ENCODE measurements at places on chromosomes 13 and 19. TPM values are rescaled to one million over a fixed set of nuclear protein-coding genes. Genes with fewer than 3 reads are reported as not detected.

- no peak for DNase-seq
Observed at GRCh38 chr13:49844181-49844580, 51.7 kb upstream of the KPNA3 start.

- no peak for DNase-seq
Observed at GRCh38 chr13:24281188-24282008, 28.0 kb upstream of the C1QTNF9 start.

DNA sequence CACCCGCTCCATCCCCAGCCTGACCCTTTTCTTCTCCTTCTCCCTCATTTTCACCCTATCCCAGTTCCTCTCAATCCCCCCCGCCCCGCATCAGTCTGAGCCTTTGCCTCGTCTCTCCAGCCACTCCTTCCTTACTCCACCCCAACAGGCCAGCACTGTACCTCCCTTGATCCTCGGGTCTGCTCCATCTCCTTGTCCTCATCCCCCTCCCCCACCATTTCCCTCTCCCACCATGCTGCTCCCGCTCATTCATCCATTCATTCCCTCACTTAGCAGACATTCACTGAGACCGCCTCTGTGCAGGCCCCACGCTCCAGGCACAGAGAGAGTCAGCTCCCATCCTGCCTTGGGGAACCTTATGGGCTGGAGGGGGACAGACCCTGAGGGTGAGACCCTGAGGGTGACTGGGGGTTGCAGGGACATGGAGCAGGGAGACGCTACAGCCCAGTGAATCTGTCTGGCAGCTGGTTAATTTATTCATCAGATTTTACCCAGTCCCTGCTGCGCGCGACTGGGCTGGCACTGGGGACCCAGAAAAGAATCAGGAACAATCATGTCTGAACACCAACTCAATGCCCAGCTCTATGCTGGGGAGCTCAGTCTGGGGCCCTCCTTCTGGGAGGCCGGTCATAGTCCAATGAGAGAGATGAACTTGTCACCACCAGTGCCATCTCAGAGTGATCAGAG lies 881 bp downstream of the ARHGAP33 start:
- peak; percentile 84 for DNase-seq

DNA sequence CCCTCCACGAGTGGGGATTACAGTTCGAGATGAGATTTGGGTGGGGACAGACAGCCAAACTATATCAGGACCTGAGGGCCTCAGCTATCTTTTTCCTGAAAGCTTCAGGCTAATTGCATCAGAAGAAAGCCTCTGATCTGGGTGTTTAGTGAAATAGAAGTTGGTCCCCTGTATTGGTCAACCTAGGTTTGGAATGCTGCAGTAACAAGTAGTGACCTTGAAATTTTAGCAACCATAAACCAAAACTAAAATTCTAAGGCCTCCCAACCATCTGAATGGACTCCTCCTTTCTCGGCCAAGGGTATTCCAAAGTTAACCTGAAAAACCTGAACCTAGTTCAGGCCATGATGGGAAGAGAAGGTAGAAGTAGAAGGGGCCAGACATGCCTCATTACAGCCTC lies 34.9 kb upstream of the OR10H1 start:
- no peak for DNase-seq

DNA sequence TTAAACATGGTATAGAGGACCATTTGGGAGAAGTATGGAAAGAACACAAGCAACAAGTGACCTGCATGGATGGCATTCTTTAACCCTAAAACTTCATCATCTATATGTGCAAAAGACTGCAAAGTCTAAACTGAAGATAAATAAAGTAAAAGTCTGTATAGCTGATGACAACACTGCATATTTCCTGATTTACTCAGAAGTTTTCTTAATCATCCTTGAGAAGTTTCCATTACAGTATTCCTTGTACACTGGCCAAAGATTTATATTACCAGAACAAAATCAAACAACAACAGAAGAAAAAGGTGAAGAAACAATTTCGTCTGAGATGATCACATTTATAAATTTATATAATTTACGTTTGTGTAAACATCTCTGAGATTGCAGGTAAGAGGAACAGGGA lies 805.7 kb downstream of the PCDH9 start:
- DNase-seq, result no peak

GRCh38 chr19:13899912-13900584 lies 5.9 kb downstream of the BRME1 start:
- peak; percentile 60 for DNase-seq

DNA sequence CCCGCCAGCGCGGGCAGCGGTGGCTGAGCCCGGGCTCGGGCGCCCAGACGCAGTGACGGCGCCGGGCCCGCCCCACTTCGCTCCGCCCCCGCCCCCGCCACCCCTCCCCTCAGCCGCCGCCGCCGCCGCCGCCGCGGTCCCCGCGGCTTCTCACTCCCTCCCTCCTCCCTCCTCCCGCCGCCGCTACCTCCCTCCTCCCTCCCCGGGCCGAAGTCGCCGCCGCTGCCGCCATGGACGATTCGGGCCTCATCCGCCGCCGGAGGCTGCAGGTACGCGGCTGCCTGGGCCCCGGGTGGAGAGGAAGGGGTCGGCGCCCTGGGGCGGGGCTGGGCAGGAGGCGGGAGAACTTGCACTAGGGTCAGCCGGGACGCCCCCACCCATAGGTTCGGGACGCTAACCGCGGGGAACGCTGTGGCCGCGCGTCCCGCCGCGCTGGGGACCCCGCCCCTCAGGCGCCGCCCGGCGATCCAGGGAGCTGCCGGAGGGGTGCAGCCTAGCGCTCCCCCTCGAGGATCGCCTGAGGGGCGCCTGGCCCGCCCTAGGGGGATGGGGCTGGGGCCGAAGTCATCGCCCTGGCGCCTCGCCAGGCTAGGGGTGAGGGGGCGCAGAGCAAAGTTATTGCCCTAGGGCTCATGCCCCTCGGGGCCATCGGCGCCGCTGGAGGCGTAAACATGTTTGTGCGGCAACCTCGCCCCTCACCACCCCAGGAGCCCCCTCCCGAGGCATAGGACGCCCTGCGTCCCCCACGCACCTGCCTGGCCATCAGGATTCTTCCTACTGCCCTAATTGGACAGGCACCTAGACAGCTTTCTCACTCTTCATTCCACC lies 427 bp downstream of the RTBDN start:
- DNase-seq, result peak; percentile 87

DNA sequence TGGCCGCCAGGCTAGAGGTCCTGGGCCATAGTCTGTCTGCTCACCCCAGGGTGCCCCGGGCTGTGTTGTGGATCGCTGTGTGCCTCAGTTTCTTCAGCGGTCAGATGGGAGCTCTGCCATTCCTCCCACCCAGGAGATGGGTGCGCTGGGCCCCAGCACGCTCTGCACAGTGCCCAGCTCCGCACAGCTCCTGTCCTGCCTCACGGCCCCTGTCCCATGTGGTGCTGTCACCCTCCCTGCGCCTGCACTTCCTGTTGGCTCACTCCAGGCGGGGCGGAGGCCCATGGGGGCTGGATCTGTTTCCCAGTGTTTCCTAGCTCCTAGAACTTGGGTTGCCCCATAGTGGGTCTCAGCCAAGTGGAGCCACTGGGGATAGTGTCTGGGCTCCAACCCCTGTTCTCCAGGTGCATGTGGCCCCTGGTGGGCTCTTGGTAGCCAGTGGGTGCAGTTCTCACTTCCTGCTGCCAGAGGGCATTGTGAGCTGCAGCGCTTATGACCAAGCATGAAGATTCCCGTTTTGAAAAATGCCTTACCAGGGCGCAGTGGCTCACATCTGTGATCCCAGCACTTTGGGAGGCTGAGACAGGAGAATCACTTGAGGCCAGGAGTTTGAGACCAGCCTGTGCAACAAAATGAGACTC lies 69.8 kb downstream of the KDM4B start:
- peak; percentile 94 for DNase-seq

- DNase-seq, result peak; percentile 82
Observed at GRCh38 chr19:18904334-18905057, 8.5 kb upstream of the CERS1 start.

GRCh38 chr13:79307866-79308298 lies 98.2 kb downstream of the RBM26 start:
- no peak for DNase-seq

DNA sequence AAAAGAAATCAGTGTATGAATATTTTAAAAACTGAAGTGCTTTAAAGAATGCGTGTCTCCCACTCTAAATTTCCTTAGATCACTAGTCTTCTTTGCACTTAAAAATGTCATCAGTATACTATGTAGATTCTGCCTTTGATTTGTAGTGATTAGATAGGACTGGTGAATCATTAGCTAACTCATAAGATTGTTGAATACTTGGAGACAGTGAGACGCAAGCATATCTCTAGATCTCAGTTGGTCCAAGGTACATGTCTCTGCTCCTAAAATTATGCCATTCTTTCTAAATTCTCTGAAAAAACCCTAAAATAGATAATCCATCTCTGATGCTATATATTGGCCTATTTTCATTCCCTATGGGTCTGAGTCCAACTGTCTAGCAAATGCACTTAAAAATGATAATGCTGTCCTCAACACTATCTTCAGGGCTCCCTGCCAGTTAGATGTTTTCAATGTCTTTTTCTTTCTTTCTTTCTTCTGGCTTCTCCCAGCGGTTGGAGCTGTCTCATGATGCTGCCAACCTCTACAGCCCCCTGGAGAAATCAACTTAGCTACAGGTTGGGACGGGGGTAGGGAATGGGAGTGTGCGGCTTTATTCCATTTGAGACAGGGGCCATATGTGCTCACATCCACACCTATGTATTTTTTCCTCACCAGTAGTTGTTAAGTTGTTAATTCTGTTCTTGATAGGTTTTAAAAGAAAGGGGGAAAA lies 301.0 kb downstream of the NDFIP2 start:
- DNase-seq, result no peak

DNA sequence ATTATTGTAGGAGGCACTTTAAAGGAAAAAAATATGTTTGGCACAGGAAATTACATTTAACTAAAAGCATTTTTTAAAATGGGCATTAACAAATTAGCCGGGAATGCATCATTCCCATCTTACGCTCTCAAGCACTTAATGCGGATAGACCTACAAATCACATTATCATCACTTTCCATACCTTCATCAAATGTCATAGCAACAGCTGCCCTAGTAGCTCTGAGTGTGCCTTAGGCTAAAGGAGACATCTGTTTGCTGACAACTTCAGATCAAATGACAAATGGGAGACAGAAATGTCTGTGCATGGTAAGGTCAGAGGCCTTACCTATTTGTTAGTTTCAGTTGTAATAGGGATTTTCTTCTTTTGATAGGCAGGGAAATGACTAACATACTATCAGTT lies 773.2 kb upstream of the SLC10A2 start:
- DNase-seq, result no peak

DNA sequence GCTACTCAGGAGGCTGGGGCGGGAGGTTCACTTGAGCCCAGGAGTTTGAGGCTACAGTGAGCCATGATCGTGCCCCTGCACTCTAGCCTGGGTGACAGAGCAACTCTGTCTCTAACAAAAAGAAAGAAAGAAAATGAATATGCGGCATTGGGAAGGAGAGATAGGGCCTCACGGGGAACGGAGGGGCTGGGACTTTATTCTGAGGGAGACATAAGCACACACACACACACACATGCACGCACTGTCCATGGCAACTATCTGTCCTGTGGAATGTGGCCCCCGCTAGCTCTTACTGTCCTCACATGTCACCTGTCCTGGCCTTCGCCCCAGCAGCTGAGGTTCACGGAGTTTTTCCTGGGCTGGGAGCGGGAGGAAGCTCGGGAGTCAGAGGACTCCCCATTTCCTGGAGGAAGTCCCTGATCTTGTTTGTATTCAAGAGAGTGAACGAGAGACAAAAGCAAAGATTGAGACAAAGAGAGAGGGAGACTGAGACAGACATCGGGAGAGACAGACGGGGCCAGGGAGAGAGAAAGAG lies 654 bp downstream of the STAP2 start:
- peak; percentile 52 for DNase-seq

- DNase-seq, result no peak
Observed at GRCh38 chr13:105464249-105464648, 1071.2 kb downstream of the EFNB2 start.

DNA sequence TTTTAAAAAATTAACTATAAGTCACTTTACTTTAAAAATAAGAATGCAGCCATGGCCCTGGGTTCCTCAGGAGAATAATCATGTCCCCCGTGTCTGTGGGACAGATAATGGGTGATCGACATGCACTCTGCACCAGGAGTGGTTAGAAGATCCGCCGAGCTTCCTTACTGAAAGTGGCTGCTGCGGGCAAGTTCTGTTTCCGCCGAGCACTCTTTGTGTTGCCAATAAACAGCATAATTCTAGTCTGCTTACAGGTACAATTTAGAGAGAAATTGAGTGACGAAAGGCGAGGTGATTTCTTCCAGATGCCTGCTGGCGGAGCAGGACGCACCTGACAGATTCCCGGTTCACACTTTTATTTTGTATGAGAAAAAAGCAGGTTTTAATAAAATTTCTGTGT lies 139.0 kb downstream of the SOX1 start:
- DNase-seq, result no peak

- peak; percentile 74 for DNase-seq
Observed at GRCh38 chr19:50432221-50433028, at the start of gene MYBPC2. MYBPC2 (plus strand) TSS chr19:50432892; CDS start chr19:50432954, 62 bp downstream.

DNA sequence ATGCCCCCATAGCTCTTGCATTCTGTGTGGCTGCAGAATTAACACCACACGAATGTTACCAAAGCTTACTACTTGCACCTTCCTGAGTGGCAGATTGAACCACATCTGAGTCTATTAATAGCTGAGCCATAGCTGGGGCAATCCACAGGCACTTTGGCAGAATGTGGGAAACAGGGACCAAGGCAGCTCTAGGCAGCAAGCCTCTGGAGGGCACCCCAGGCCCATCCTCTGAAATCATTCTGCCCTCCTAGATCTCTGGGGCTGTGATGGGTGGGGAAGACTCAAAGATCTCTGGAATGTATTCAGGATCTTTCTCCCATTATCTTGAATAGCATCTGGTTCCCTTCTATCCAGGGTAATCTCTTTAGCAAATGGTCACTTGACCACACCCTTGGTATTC lies 139.3 kb downstream of the TNFRSF19 start:
- DNase-seq, result peak; percentile 77

- DNase-seq, result no peak
Observed at GRCh38 chr13:50990818-50991506, 81.4 kb downstream of the RNASEH2B start.

DNA sequence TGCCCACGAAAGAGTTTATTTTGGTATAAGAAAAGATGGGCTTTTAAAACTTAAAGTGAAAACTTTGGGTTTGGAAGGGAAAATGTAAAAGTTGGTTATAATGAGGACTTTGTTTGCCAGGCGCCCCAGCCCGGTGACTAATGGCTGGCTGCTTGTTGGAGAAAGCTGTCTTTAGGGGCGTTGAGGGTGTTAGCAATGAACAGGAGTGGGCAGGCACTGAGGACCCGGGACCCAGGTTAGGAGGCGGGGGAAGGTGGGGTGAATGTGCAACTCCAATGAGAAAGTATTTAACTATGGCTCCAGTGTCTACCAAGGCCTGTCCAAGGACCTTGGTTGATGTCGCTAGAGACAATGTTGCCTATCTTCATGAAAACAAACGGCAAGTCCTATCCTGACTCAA lies 118.6 kb downstream of the ZNF536 start:
- no peak for DNase-seq

GRCh38 chr13:23673354-23673753 lies 103.1 kb downstream of the TNFRSF19 start:
- peak; percentile 93 for DNase-seq

GRCh38 chr13:40401911-40402776 lies 264.3 kb downstream of the FOXO1 start:
- peak; percentile 85 for DNase-seq

The DLEU7 gene
- total RNA-seq, result not detected

The AP2S1 gene
- total RNA-seq, result 136 TPM

The KLHL26 gene
- total RNA-seq, result 5.1 TPM

The POSTN gene
- total RNA-seq, result 1,081 TPM

The SHANK1 gene
- 1.1 TPM for total RNA-seq

The F10 gene
- total RNA-seq, result 0.29 TPM

The SHISA2 gene
- 4.3 TPM for total RNA-seq

The TNFRSF19 gene
- 77.5 TPM for total RNA-seq

The SHISA7 gene
- total RNA-seq, result not detected

The ZNF208 gene
- total RNA-seq, result 1.2 TPM

The NPAS1 gene
- total RNA-seq, result 0.72 TPM

The SPACA6 gene
- total RNA-seq, result 9.4 TPM
